ENCODE measurements at places on chromosomes 2 and 18. TPM values are rescaled to one million over a fixed set of nuclear protein-coding genes. Genes with fewer than 3 reads are reported as not detected.
A peak's percentile ranks its signal among the peaks of the same experiment; 100 is the strongest.

GRCh38 chr2:38122344-38122743 lies 46.4 kb upstream of the CYP1B1 start:
- no peak for DNase-seq

Gene SLC8A1
- 164 TPM for total RNA-seq

- DNase-seq, result no peak
These were observed 96.0 kb downstream of the WDR7 start for GRCh38 chr18:56747032-56747658.

DNA sequence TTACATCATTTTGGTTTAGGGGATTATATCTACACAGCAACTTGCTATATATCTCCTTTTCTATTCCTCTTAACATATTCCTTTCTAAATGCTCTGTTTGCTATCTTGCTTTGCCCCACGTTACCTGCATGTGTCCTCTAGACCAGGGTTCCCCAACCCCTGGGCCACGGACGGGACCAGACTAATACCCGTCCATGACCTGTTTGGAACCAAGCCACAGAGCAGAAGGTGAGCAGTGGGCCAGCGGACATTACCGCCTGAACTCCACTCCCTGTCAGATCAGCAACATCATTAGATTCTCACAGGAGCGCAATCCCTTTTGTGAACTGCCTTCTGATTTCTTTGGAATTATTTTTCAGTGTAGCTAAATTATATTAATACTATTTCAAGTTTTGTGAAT lies 66.7 kb downstream of the KCMF1 start:
- no peak for DNase-seq

DNA sequence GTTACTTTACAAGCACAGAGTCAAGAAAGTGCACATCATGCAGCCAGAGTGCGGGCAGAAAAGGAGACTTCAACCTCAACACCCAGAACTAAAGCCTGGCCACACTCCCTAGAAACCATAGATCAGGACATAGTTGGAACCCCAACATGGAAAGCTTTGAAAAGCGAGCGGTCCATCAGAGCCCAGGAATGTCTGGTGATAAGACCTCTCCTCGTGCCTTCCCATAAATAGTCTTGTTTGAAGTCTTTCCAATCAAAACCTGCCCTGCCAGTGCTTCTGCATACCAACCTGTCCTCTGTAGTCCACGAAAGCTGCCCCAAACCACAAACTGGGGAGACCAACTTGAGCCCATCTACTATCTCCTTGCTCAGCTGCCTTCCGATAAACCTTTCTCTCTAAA lies 55.5 kb downstream of the NEURL3 start:
- no peak for DNase-seq

DNA sequence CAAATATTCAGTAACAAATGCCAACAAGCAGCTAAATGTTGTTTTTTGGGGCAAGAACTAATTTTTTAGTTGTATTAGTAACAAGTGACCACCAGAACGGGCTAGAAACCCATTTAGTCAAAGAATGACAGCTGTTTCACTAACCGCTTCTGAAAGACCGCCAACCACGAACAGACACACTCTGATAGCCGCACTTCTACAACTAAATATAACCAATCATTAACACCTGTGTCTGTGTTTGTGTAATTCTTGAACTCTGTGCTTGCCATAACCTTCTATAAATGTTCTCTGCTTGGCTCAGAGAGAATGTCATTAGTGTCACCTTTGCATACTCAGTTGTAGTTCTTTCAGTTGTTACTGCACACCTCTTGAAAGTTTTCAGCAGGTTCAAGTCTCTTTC lies 526.3 kb upstream of the LRRTM1 start:
- no peak for DNase-seq

Gene CFC1
- total RNA-seq, result 0.28 TPM

Gene ANKRD62
- total RNA-seq, result 0.17 TPM

Gene ARHGAP15
- total RNA-seq, result 5.8 TPM

Gene CRYBA2
- 6.1 TPM for total RNA-seq

DNA sequence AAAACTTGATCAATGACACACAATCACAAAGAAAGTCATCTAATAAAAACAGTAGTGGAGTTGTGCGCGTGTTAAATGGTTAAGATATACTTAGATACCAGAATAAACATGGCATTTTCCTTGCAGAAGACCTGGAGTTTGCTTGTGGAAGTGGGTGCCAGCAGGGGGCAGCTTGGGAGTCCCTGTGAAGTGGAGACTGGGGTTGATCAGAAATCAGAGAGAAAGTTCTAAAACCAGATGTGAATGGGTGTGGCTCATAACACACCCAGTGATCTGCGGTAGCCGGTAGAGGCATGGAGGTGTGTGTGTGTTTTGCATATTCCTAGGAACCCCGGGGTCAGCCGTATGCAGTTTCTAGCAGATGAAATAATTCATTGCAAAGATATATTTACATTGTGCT lies 300.1 kb upstream of the TRIB2 start:
- DNase-seq, result peak; percentile 38

Gene BBS5
- 7.1 TPM for total RNA-seq

DNA sequence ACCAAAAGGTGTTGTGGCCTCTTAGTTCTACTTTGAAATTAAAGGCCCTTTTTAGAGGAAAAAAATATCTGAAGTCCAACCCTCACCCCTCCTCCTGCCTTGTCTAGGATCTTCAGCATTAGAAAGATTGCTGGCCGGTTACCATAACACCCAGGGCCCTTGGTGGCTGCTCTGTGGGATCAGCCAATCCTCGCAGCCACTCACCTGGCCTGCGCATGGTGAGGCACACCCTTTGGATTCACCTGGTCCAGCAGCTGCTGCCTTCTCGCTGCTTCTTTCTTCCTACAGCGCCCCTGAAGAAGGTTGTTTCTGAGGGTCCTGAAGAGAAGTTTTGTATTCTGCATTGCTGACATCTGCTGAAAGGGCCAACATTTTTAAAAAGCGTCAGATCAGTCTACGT lies 25.2 kb downstream of the DYTN start:
- DNase-seq, result no peak

GRCh38 chr18:79323471-79323870 lies 72.3 kb upstream of the NFATC1 start:
- DNase-seq, result no peak

DNA sequence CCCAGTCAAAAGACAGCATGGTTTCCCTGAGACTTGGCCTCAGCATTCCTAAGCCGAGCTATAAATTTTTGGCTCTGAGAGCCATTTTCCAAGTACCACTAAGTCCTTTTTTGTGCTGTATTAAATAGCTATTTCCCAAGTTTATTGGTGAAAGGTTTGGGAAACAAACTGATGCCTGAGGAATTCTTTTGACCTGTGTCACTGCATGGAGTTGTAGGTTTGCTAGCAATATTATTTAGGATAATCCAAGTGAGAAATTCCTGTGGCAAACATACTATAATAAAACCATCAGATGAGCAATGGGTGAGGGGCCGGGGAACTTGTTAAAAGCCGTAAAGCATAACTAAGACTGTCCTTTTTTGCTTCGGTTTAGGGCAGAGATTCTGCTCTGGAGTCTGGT lies 28.4 kb downstream of the ARHGAP28 start:
- no peak for DNase-seq

DNA sequence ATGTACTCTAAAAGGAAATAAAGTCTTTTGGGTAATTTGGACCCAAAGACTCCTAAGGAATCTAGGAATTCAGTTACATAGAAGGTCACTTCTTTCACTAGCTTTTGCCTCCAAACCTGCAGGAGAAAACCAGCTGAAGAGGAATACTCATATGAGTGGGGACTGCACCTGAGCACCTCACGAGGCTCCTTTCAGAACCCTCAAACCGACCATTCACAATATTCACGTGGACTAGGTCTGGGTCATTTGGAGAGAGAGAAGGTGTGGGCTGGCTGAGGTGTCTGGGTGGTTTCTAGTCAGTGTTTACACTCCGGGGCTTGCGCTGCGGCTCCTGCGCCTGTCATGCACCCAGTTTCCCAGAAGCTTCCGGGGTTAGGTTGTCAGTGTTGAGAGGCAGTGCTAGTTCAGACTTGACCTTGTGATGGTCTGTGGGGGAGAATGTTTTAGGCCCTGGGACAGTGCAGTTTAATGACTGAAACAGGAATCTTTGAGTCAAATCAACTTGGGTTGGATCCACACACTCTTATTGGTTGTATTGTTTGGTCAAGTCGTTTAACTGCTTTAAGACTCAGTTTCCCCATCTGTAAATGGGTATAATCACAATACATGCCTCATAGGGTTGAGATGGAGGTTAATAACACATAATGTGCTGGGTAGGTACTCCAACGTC lies 78.4 kb downstream of the LIMS1 start:
- peak; percentile 45 for DNase-seq

DNA sequence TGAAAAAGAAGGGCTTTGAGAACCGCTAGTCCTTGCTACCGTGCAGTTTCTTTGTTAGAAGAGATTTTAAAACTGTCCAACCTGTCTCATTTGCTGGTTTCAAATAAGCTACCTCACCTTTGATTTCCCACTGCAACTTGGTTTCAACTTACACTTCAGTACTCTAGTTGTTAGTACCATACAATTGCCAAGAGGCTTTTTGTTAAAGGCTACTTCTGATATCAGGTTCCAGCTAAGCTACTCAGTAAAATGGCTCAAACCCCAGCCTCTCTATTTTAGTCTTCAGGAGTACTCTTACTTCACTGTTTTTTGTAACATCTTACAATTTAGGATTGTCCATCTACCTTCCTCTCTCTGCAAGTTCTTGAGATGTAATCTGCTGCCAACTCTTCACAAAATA lies 91.6 kb downstream of the INO80D start:
- no peak for DNase-seq

Gene RGPD4
- 0.10 TPM for total RNA-seq

DNA sequence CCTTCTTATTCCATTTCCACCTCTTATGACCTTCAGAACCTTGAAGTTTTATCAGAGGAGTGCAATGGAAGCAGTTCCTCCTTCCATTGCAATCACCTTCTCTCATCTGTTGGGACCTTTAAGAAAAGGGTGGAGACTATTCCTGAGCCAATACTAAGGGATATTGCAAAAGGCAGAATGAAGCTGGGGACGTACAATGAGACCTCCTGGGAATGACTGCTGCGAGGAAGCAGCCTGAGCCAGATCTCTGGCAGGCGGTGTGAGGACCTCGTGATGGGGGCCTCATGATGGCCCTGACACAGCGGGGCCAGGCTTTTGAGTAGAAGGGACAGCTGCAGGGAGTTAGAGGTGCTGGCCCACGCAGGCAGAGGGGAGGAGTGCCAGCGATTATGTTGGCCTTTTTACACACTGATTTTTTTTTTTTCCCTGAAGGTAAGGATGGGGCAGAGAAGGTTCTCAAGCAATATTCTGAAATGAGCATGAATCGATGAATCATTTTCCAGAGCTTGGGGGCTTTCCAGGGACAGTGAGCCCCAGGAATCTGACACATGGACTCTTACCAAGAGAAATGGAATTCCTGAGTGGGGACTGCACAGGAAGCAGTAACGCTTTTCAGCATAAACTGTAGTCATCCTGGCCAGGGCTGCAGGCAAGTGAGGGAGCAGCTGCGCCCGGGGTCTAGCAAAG lies 40.0 kb upstream of the LAPTM4A start:
- DNase-seq, result no peak

DNA sequence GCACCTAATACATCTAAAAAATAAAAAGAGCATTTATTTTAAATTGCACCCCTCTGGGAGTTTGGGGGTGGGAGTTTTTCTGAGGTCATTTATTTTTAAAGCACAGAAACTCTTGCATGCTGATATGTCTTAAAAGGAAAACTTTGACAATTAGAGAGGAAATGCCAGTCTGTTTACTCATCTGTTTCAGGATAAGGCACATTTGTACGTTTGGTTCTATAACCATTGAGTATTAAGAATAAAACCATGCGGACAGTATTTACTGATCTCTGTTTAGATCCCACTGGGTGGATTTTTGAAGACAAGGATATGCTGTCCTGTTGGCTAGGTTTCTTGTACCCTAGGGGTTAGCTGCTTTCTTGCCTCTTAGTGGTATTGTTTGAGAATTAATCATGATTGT lies 122.9 kb downstream of the TANC1 start:
- DNase-seq, result no peak

- DNase-seq, result no peak
These were observed 5.5 kb downstream of the SIX3 start for GRCh38 chr2:44947028-44947375.

GRCh38 chr2:120929829-120930228 lies 194.2 kb downstream of the GLI2 start:
- DNase-seq, result no peak

DNA sequence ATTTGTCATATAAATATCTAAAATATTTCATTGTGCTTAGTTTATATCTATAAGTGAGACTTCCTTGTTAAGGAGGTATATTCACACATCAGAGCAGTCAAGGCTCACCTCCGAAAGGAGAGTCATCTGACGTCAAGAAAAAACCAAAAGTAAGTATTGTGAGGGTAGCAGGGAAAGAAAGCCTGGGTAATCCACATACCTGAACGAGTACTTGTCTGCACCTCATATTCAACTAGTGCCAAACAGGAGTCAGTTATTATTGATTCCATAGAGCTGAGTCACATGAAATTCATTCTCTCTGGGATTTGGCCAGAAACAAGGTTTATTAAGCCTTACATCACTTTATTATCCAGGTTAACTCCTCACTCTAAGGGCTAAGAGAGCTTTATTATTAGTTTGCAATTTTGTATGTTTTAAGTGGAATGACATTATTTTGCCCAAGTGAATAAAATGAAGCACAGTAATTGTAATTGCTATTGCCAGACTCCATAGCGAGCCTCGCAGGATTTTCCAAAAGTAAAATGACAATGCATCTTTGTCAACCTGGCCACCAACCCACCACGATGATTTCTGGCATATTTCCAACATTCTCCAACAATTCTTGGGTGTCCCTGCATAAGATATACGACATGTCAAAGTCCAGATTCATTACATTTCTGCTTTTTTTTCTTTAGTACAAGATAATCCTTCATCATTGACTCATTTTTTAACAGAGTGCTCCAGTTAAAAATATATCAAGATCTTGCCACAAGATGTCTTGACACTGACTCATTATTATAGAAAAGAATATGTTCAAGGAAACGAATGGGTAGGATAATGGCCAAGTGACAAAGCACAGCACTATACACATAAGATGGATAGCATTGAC lies 1210.4 kb upstream of the ACVR2A start:
- no peak for DNase-seq

Gene PARD6G
- 2.0 TPM for total RNA-seq

Gene PSMA8
- total RNA-seq, result not detected

DNA sequence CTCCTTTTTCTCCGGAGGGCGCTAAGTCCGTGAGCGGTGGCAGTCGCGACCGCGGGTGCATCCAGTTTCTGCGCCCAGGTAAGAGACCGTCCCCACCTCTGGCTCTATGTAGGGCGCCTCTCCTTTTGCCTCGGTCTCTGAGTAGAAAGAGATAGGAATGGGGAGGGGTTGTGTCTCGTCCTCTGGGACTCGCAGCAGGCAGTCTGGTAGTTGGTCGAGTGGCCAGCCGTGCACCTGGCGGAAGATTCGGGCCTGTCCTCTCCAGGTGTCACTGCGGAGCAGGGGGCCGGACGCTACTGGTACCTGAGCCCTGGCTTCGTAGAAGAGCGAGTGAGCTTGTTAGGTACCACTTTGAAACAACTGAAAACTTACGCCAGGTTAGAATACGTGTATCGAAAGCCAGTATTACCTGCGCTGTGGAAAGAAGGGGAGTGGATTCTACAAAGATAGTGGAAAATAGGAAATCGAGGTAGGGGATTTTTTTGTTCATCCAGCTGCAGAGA lies 403 bp downstream of the MAP2 start:
- no peak for DNase-seq
